NCI-H1694 treated with DMSO at 0.1 percent for 48 hours (cell line): ENCODE measurements at places on chromosomes 4 and X.

- peak; percentile 44 for DNase-seq
Observed at GRCh38 chr4:54217642-54218495, 11.2 kb upstream of the PDGFRA start.

- DNase-seq: peak; percentile 1
Observed at GRCh38 chr4:164779811-164780216, 25.9 kb downstream of the SMIM31 start.

- DNase-seq: no peak
Observed at GRCh38 chr4:179415037-179415846, 1973.0 kb upstream of the AGA start.

GRCh38 chrX:140765043-140765784, 55.7 kb downstream of the LINC00632 start:
- no peak for DNase-seq

GRCh38 chr4:17773135-17773698, 8.2 kb downstream of the FAM184B start:
- DNase-seq: no peak

DNA sequence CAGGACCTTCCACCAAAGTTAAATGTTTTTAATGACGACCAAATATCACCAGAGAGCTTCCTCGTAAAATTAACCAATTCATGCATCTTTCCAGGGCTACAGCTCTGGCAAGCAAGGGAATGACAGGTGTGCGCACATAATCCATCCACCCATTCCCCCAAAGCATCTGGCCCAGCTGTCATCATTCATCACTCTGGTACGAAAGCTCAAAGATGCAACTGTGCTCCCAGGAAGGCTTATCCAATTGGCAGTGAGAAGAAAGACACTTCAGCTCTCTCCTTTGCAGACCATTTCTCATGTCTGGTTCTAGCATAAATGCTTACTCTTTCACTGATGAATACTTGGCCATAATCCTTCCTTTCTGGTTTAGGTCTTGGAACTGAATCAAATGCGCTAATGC, 139.2 kb downstream of the NSUN7 start:
- peak; percentile 63 for DNase-seq
